NCI-H146 (cell line): ENCODE measurements at places on chromosomes 13 and 19.
A peak's percentile ranks its signal among the peaks of the same experiment; 100 is the strongest.

DNA sequence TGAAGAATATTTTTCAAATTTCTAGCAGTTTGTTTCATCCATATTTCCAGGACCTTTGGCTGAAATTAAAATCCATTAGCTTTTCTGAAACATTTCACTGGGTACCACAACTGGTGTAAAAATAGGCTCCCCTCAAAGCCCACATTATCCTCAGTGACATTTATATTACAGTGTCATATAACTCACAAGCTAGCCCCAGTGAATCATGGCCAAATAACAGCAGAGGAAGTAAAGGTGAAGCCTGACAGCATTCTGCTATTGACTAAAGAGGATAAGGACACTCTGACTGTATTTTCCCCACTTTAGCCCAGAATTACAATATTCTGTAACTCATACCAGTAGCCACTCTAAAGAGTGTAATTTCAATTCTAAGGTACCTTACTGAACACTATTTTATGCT, 21.9 kb downstream of the KCTD12 start:
- DNase-seq, result no peak

GRCh38 chr13:28621449-28621848, 37.5 kb upstream of the POMP start:
- no peak for DNase-seq

- DNase-seq, result no peak
Observed at GRCh38 chr19:37975071-37975470, 68.1 kb downstream of the SIPA1L3 start.

- no peak for DNase-seq
Observed at GRCh38 chr13:78997902-78998629, 339.1 kb upstream of the OBI1 start.

DNA sequence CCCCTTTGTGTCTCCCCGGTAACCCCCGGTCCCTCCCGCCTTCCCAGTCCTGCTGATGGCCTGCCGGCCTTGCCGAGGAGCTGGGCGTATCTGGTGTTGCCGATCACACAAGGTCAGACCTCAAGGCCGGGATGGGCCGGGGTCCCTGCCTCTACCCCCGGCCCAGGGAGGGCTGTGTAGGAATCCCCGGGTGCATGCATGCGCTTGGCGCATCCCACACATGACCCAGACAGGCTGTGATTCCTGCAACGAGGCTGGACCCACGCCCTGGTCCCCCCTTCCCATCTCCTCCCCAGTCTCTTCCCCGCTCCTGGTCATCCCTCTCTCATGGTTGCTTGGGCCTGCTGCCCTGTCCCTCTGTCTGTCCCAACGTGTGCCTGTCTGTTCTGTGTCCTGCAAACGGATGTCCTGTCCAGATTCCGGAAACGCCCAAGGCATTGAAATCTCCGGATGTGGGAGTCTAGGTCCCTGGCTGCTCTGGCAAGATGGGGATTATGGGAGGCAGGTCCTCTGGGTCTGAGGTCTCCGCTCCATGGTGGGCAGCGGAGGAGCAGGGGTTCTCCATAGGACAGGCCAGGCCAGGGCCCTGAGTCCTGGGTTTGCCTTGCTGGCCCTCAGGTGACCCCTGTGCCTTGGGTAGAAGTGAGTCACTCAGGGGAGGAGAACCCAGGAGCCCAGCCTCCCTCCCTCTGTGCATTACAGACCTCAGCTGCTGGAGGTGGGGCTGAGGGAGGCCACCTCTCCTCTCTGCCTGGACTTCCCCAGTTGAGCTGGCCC, 1.6 kb downstream of the PKN1 start:
- no peak for DNase-seq

DNA sequence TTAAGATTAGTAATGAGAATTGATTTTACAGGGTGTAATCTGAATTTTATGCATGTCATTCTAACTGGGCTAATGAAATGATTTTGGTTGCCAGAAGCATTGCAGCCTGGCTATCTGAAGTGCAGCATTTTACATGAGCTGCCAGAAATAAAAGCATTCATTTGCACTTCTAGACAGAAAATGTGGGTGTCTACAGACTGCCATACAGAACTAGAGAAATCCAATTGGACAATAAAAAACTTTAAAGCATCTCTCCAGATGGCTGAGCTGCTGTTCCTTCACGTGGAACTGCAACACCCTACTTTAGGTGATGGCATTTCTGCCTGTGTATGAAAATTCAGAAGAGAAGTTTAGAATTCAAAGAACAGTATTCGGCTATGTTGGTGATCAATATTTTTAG, 450.1 kb upstream of the SLITRK1 start:
- no peak for DNase-seq

DNA sequence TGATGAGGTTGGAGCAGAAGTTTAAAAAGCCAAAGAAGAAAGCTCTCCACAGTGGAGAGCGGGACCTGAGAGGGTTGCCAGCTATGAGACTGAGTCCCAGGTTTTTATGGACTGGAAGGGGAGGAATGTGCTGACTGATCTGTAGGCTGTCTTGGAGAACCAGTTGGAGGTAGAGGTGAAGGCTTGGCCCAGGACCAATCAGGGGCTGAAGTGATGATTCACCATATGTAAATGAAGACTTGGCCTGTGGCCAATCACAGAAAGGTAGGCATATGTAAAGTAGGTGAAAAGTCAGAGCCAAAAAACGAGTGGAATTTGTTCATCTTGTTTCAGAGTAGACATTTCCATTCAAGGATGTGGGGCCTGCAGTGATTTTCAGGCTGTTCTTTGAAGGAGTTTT, 17.5 kb upstream of the KBTBD6 start:
- no peak for DNase-seq

DNA sequence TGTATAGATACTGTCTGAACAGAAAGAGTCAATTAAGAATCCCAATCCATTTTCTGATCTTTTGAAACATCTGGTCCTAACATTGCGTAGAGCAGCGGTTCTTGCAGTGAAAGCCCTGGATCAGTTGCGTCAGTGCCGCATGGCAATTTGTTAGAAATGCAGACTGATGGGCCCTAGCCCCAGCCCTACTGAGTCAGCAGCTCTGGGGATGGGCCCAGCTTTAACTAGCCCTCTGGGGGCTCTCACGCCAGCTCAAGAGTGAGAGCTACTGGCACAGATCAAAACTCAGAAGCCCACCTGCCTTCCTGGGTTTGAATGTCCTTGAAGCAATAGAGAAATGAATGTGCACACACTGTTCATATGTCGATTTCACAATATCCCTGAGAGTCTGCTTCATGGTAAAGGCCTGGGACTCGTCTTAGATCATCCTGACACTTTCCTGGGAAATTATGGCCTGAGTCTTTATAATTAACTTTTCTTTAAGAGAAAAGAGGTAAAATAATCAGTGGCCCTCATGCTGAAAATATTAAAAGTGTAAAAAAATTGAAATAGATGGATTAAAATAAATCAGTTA, 206.8 kb upstream of the TMTC4 start:
- no peak for DNase-seq

- DNase-seq, result no peak
Observed at GRCh38 chr19:803099-803561, 5.9 kb downstream of the PTBP1 start.

GRCh38 chr13:98393873-98394272, 183.0 kb downstream of the STK24 start:
- no peak for DNase-seq

DNA sequence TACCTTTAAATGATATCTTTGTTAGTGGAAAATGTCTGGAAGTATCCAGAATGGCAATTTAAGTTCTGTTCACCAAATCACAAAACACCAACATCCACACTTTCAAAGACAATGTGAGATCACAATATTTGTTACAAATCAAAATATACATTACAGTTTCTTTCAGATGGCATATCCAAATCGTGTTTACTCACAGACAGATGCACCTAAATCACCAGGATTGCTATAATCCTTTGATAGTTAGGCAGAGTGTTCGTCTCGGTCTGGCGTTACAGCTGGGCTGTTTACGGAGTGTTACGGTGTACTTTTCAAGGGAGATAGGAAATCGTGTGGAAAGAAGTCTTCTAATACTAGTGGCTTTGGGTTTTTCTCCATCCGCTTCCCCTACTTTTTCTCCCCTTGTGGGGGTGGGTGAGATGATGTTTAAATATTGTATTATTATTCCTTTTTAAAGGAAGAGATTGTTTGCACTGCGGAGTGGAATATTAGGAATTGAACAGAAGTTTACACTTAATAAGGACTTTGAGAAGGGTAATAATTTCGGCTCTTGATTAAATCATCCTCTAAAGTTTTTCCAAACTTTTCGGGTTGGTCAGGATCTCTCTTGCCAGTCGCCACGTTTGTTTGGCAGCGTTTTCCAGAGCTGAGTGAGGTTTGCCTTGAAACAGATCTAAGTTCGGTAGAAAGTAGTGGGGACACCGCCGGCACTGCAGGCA, 1.8 kb downstream of the MAB21L1 start:
- DNase-seq, result no peak

DNA sequence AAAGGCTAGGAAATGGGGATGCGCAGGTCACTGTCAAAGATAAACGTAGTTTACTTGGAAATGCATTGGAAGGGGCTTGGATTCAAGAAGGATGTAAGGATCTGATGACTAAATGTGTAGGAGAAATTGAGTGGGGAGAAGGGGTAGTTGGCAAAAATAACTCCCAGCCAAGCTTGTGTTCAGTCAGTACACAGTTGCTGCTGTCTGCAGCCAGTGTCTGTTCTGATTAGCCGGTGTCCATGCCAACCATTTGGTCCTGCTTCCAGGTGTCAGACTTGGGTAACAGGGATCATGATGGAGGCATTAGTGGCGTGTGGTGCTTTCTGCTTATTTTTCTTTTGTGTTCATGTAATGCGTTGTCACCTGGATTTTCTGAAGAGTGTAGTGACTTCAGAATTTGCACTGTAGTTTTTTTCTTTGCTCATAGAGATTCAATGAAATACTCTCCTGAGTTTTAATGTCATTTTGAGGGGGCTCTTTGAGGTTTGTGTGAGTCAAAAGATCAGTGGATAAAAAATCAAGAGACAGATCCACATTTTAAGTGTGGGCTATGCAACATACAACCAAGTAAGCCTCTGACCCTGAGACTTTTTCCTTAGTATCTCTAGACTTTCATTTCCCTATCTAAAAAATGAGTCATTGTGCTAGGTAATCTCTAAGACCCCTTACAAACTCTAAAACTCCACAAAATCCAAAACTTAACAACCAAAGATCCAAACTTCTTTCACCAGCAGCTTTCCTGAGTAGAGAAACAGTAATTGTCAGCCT, 103.9 kb downstream of the WDFY2 start:
- DNase-seq, result peak; percentile 46

- DNase-seq, result no peak
Observed at GRCh38 chr13:111361046-111361872, 40.8 kb downstream of the TEX29 start.

DNA sequence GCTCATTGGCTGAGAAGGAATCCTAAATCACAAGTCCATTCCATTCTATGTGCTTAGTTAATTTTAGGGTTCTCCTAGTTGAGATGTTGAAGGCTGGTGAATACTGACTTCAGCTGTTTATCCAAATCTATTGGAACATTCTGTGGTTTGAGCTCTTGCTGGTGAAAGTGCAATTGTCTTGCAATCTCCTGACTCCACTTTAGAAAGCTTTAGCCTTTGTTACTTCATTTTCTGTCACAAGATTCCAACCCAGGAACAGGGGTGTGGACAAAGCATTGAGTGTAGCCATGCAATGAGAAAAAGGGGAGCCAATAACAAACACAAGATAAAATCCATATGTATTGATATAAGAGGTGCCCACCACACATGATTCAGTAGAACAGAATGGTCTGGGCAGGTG, 15.0 kb downstream of the CEACAM21 start:
- DNase-seq, result no peak

DNA sequence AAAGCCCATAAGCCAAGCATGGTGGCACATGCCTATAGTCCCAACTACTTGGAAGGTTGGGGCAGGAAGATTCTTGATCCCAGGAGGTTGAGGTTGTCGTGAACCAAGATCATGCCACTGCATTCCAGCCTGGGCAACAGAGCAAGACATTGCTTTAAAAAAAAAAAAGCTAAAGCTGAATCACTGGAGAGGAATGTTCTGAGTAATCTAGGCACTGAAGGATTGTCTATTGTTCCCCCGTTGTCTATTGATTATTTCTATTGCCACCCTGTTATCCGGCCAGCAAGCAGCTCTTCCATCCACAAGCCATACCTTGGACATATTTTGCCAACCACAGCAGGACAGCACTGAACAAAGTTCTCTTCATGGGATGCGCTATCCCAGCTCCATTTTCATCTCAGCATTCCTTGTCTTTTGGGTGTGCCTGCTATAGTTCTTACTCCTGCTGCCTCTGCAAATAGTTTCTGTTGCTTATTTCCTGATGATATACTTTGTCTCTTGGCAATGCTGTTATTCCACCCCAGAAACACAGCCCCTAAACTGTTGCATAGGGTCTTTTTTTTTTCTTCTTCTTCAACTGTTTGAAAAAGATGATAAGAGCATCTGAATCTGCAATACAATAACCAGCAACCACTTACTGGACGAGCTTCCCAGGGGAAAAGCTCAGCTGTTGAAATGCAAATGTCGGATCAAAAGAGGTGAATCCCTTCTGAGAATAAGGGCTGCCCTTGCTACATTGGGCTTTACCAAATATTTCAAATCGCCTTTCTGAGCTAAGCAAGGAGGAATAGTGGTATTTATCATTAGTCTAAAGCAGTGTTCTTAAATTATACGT, 22.2 kb upstream of the SIAH3 start:
- no peak for DNase-seq

- no peak for DNase-seq
Observed at GRCh38 chr13:99151516-99151915, 49.1 kb upstream of the UBAC2 start.

DNA sequence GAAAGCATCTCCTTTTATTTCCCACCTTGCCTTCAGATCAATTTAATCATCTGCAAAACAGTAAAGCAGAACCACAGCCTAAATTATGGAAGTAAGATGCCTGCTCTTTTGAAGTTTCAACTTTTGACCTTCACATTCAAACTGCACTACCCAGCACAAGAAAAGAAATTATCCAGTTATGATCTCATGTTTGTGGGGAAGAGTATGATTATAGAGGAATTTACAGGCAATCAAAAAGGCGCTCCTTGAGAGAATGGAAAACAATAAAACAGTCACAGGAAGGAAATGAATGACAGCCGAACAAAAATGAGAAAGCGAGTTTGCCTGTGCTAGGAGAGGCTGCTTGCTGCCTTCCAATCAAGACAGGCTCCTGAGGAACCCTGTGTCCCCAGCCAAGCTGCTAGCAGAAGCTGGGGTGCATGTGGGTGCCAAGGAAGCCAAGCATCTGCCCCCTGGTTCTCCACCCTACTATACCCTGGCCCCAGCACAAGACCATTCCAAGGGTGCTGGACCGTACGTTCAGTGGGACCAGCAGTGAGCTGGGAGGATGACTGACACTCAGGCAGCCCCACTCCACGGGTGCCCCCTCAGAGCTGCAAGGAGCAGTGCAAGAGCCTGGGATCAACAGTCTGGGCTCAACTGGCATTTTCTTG, 47.8 kb downstream of the PEPD start:
- DNase-seq, result no peak

GRCh38 chr19:45444318-45445041, 20.8 kb upstream of the ERCC1 start:
- DNase-seq, result peak; percentile 66

- no peak for DNase-seq
Observed at GRCh38 chr19:6402837-6403608, 10.1 kb upstream of the GTF2F1 start.

DNA sequence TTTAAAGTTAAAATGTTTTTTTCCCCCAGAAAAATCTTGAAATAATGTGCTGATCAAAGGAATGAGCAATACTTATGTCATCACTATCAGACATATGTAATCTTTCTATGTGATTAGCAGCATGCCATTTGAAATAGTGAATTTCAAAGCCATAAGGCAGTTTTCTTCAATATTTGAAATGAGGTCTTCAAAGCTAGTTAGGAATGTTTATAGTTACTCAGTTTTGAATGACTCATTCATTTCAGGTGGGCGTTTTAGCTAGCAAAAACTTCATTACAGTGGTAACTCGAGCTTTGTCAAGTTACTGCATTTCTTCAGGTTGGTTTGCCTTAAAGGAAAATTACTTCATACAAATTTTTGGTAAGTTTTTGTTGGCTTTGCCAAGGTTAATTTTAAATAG, 102.1 kb downstream of the ATP8A2 start:
- no peak for DNase-seq
